ENCODE measurements at places on chromosomes 3 and 15. TPM values are rescaled to one million over a fixed set of nuclear protein-coding genes. Genes with fewer than 3 reads are reported as not detected.

DNA sequence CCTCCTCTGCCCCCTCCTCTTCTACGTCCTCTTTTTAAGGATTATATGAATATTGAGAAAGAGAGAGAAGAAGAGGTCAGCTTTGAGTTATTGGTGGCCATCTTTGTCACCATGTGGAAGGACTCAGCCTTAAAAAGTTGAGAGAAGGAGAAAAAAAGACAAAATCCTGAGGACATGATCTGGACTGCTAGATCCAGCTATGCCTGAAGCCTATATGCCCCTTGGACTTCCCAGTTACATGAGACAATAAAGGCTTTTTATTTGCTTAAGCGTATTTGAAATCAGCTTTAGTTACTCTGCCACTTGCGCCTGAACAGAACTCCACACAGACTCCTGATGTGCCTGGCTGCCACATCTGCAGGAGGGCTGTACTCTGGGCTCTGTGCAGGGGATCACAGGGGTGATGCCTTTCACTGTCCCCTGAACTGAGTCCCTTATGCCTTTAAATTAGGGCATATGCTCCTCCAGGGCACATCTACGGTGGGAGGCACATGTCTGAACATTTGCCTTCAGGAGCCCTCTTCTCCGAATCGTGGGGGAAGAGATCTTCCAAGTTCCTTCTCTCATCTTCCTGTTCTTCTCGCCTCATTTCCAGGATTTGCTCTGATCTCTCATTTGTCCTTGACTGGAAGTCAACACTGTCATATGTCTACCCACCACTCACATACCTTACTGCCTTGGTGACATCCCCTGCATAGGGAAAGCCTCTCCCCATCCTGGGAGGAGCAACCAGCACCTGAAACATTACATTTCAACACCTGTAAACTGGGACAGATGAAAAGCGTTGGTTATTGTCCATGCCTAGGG is 14.0 kb upstream of the PLA2G4E start:
- no peak for DNase-seq

GRCh38 chr3:191356631-191357439 is 26.5 kb upstream of the UTS2B start:
- no peak for DNase-seq

DNA sequence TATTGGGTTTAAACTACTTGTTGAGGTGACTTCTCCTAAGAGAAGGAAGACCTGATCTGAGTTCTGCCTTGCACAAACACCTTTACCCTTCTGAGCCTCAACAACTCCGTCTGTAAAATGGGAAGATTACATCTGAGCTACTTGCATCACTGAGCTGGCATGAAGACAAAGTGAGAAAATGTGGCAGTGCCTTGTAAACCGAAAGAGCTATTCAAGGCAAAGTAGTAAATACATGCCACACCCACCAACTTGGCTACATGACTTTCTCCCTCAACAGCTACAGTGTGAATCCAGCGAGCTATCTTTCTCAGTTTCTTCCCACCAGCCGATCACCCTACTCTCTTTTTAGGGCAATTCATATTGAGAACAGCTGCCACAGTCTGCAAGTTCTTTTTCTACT is 148.3 kb downstream of the FOXB1 start:
- DNase-seq: no peak

DNA sequence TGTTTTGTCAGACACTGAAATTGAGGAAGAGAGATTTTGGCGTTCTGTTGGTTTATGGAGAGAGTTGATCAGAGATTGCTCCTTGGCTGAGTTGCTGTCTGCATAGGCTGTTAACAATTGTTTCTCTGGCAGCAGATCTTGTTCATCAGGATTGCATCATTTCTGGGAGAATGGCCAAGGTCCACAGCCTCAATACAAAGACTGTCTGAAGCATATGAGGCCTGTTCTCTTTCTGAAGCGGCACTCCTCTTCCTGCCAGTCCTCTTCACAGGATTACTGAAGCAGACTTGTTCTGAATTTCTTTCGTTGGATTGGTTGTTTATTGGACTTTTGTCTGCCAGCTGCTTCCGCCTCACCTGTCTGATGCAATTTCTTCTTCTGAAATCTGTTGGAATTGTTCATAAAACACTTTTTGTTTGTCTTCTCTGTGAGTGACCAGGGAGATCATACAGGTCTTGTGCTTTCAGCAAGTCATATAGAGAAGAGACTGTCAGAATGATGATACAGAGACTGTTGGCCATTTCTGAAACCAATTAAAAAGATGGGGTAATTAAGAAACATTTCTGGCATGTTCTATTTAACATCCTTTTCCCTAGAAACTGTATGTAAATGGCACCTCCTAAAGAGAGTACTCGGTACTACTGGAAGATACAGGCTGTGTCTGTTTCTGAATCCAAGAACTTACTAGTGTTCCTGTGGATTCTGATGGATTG is 25.5 kb downstream of the SETD5 start:
- DNase-seq: peak; percentile 93

The PLA2G4E gene
- total RNA-seq: not detected

The PPP2R3A gene
- total RNA-seq: 28.5 TPM

The ZNF717 gene
- total RNA-seq: 12.5 TPM

The GABRG3 gene
- not detected for total RNA-seq

Data from esophagus muscularis mucosa (tissue), 4 donors.